Stimulated activated CD4-positive, alpha-beta T cell treated with anti-CD3 and anti-CD28 coated beads, TNF-alpha, amount 100 ng/mL, for 48 hours (primary cell): ENCODE measurements at places on chromosomes 2 and 18.

GRCh38 chr18:32884543-32884942 lies 111.7 kb upstream of the KLHL14 start:
- no peak for DNase-seq

DNA sequence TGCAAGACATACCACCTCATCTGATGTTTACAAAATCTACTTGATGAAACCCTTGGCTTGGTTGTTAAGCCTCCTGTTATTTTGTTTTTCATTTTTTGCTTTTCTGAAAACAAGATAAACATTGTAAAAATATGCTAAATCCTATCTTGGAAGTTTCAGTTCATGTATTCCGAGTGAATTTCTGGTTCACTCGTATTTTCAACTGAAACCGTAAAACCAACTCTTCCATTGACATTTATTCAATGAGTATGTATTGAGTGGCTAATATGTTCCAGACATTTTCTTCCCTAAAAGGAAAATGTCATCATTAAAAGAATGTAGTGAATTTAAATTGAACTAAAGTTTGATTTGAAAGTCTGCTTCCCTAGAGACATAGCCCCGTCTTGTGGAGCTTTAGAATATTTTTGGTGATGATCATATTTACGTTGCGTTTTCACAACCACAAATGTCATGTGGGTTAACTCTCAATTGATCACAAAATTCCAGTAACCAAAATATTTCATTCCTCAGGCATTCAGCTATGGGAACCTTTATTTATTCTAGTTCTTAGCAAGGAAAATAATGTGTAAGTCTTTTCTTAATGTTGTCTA lies 204.2 kb downstream of the MBD2 start:
- no peak for DNase-seq

- no peak for DNase-seq
Measured at GRCh38 chr2:152555048-152555447, 162.2 kb downstream of the PRPF40A start.

DNA sequence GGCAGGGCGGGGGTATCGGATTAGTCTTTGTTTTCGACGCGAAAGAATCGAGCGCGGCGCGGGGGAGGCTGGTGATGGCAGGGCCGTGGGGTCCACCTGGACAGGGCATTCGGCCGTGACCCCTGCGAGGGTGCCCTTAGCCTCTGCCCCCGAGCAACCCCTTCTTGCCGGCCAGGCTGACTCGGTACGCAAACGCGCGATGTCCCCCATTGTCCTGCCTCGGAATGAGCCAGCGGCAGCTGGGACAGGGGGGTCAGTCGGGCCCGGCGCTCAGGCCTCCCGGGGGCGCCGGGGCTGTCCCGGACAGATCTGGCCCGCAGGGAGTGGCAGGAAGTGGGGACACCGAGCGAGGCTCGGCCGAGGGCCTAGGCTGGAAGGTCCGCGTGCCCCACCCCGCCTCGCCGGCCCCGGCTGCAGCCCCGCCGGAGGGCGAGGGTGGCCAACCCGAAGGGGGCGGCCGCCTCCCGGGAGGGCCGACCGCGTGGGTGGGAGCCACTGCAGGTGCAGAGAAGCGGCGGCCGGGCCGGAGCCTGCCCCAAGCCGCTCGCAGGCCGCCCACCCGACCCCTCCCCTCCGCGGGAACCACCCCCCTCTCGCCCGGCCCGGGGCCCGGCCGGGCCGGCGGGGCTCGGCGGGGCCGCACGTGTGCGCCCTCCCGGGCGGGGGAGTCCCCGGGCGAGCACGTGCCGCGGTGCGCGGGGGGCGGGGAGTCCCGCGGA lies at the start of gene TET3:
Gene TET3 (plus strand): TSS at position 708 of the 719 bp plus-strand sequence. CDS start 1,494 bp downstream, outside the sequence.
- no peak for DNase-seq

DNA sequence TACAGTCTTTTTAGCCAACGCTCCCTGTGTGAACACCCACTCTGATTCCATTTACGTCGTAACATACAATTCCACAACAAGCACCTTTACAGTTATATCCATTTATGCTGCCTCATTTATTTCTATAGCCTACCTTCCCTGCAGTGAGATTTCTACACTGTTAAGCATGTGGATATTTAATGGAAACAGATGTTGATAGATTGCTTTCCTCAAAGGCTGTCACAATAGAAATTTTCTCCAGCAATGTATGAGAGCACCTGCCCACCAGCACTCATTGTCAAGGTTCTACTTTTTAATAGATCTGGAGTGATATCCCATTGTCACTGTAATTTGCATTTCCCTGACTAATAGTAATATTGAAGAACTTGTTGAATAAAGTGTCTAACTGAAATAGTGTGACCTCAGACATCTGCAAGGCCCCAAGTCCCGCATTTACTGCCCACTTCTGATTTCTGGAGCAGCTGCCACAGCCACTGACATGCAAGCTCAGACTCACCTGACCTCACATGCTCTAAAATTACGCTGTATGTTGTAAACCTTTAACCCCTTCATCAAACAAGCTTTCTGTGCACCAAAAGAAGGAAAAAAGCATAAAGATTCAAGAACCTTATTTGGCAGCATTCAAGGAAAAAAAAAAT lies 295.1 kb downstream of the CNTNAP5 start:
- DNase-seq: no peak

GRCh38 chr2:214750529-214750928 lies 59.0 kb downstream of the BARD1 start:
- no peak for DNase-seq

GRCh38 chr2:198913394-198914152 lies 544.2 kb downstream of the SATB2 start:
- DNase-seq: no peak

DNA sequence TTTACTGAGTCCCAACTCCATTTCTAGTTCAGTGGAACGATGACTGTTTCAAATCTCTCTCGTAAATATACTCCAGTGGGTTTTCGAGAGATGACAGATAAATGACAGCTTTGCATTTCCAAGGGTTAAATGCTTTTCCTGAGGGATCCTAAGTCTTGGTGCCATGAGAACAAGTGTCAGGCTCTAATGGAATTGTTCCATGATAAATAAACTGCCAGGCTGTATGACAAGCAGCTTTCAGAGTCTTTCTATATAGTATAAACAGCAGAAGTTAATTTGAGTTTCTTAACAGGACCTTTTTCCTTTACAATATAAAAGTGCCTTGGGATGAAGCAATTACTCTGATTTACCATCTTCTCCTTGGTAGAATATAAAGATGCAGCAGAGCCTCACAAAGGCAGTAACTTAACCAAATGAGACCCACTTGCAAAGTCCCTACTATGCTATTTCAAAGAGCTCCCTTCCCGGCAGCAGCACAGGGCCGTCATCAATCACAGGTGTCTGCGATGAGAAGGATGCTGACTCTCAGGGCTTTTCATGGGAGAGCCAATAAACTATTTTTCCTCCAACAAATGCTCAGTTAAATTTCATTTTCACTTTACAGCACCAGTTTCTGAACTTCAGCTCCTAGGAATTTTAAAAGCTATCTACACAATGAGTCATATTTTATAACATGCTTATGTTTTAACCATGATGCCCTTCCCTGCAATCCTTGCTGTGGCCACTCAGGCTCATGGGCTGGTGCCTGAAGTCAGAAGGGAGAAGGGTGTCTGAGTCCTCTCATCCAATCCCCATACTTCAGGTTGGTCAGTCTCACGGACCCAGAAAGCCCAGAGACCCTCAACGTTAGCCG lies 123.8 kb downstream of the AFF3 start:
- no peak for DNase-seq

DNA sequence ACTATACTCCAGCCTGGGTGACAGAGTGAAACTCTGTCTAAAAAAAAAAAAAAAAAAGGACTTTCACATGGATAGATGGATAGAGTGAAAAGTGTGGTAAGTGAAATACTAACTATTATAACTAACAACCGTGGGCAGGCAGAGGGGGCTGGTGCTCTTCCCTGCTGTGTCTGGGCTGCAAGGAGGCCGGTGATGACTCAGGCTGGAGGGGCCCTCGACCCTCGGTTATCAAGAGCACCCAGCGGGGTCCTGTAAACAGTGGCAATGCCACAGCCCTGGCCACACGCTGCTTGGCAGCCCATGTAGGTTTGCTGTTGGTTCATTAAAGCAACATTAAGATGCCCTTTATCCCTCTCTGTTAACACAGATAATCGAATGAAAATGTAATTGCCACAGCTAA lies 184.8 kb upstream of the RAB12 start:
- DNase-seq: no peak

- DNase-seq: no peak
Measured at GRCh38 chr2:237695201-237695780, 67.9 kb downstream of the LRRFIP1 start.

- DNase-seq: no peak
Measured at GRCh38 chr2:230715201-230715600, 2.6 kb downstream of the CAB39 start.

- DNase-seq: no peak
Measured at GRCh38 chr18:57976230-57976773, 67.7 kb upstream of the NEDD4L start.

GRCh38 chr2:19331450-19331849 lies 27.0 kb downstream of the OSR1 start:
- DNase-seq: no peak
